ENCODE measurements at places on chromosomes 1 and 21.

GRCh38 chr21:42973309-42973990 lies 912 bp upstream of the PKNOX1 start:
- DNase-seq: no peak

- DNase-seq: peak; percentile 25
Measured at GRCh38 chr1:246569248-246570238, 3.3 kb downstream of the CNST start.

GRCh38 chr1:24705260-24706073 lies 39.8 kb upstream of the CLIC4 start:
- peak; percentile 97 for DNase-seq

DNA sequence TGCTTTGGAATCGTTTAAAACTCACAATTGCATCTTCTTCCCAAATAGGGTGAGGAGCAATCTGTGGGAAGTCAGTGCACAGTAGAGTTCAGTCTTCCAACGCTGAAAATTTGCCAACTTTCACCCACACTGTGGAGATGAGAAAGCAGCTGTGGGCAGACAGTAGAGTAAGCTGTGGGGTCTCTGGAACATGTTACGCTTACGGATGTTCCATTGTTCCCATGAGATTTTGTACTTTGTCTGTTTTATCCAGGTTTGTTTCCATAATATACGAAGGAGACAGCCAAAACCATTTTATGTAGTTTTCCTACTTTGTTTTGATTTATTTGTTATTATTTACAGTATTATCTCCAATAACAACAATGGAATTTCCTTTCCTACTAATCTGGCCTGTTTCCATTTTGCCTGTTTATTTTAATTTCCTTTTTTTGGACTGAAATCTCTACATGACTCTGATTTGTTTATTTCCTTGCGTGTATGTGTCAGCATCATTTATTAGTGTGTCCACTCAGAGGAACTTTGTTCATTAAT lies 65.1 kb upstream of the RGL1 start:
- peak; percentile 18 for DNase-seq

GRCh38 chr1:202593845-202594244 lies 116.4 kb downstream of the SYT2 start:
- peak; percentile 51 for DNase-seq

- DNase-seq: no peak
Measured at GRCh38 chr1:9121496-9122409, 7.1 kb downstream of the GPR157 start.

DNA sequence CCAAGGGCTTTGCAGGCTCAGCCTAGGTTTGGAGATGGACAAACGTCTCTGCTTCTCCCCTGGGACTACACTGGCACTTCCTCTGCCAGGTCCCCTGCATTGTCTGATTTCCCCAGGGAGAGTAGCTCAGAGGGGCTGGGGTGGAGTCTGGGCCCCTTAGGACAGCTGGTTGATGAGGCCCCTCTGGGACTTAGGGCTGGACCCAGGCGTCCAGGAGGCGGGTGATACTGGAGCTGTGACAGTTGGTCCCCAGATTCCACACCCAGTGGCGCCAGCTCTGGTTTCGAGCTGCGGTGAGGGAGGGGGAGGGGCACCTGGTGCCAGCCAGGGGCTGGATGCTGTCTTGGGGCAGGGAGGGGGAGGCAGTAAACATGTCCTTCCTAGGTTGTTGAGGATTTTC lies 7.4 kb upstream of the MEX3A start:
- no peak for DNase-seq

GRCh38 chr1:180151508-180151907 lies 3.2 kb upstream of the QSOX1 start:
- peak; percentile 82 for DNase-seq

- DNase-seq: no peak
Measured at GRCh38 chr1:196214866-196215265, 393.4 kb downstream of the KCNT2 start.

DNA sequence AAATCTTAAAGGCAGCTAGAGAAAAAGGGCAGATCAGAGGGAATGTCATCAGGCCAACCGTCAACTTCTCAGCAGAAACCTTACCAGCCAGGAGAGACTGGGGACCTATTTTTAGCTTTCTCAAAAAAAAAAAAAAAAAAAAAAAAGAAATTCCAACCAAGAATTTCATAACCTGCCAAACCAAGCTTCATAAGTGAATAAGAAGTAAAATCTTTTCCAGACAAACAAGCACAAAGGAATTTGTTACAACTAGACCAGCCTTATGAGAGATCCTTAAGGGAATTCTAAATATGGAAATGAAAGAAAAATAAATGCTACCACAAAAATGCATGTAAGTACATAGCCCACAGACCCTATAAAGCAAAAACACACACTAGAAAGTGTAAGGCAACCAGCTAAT lies 267.7 kb downstream of the AKT3 start:
- DNase-seq: peak; percentile 41

DNA sequence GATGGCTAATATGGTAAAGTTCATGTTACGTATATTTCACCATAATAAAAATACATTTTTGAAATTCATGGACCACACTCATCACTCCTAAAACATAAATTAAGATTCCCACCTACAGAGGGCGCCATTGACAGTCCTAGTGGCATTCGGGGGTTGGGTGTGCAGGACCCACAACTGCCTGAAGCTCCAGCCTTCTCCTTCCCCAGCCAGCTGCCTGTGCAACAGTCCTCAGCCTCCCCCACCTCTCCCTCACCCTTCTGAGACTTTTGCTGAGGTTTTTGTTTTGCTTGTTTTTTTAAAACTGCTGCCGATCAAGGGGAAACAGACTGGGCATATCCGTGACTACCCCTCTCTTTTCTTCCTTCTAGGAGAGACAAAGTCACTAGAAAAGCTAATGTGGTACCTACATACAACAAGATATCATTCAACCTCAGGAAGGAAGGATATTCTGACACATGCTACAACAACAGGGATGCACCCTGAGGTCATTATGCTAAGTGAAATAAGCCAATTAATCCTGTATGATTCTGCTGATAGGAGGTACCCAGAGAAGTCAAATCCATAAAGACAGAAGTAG lies 9.2 kb upstream of the EVA1C start:
- peak; percentile 91 for DNase-seq

- DNase-seq: no peak
Measured at GRCh38 chr1:1857096-1857703, 33.7 kb downstream of the GNB1 start.

Data from cardiac fibroblast (primary cell).